ENCODE measurements at places on chromosomes 6 and 20.
A peak's percentile ranks its signal among the peaks of the same experiment; 100 is the strongest.

DNA sequence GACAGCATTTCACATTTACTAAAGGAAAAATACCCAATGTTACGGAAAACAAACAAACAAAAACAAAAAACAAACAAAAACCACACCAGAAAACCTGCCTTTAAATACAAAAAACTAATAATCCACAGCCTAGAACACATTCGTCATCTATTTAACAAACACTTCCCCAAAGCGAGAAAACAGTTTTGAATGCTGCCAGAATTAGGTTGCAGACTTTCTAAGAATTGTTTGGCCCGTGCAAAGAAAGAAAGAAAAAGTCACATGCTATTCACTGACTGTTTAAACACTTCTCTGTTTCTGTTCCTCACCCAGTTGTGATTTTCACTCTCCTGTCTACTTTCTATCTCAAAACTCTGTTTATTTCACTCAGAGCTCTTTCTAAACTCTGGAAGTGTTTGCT lies 52.5 kb downstream of the BCAS1 start:
- DNase-seq = no peak

DNA sequence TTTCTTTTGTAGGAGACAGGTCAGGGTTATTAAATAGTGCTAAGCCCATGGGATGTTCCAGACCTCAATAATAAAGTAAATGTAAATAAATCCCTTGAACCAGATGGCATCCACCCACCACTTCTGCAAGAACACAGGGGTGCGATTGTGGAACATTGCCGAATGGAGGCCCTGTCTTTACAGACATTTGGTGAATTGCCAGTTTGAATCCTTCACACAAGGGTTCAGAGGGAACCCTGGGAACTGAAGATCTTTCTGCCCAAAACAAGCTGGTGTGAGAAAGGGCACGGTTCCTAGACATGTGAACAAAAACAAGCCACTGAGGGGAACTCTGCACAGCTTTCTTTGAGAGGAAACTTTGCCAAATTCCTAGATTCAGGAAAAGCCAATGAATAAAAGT lies 30.2 kb upstream of the RNF8 start:
- DNase-seq = no peak

- DNase-seq = no peak
Observed at GRCh38 chr20:2602746-2603145, 49.7 kb upstream of the NOP56 start.

DNA sequence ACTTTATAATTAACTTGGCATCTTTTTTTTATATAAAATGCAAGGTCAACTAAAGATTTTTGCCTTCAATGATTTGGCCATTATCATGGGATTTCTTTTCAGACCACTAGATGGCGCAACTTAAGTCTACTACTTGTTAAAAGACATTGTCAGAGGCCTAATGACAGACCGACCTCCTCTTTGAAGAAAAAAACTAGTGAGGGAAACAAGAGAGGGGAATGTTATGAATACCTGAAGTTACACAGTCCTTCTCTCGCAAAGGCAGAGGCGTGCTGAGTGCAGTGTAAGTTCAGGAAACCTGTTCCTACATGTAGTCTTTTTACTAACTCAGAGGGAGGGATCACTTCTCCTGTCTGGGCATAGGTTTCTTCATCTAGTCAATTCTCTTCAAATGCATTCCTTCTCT lies 9.3 kb downstream of the TRAPPC3L start:
- DNase-seq = no peak

DNA sequence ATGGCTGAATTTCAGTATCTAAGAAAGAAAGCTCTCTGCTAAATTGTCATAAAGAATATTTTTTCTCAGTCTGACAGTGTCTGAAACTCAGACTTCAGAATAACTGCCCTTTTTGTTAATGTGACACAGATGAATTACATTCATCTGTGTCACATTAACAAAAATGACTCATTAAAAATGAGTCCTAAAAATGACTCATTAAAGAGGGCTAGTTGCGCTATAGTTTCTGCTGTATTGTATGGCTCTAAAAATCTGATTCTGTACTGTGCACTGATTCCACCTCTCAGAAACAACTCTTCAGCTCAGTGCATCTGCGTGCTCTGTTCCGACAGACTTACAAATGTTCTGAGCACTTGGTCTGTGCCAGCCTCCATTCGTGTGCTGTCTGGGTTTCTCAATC lies 15.0 kb downstream of the RNF114 start:
- no peak for DNase-seq

DNA sequence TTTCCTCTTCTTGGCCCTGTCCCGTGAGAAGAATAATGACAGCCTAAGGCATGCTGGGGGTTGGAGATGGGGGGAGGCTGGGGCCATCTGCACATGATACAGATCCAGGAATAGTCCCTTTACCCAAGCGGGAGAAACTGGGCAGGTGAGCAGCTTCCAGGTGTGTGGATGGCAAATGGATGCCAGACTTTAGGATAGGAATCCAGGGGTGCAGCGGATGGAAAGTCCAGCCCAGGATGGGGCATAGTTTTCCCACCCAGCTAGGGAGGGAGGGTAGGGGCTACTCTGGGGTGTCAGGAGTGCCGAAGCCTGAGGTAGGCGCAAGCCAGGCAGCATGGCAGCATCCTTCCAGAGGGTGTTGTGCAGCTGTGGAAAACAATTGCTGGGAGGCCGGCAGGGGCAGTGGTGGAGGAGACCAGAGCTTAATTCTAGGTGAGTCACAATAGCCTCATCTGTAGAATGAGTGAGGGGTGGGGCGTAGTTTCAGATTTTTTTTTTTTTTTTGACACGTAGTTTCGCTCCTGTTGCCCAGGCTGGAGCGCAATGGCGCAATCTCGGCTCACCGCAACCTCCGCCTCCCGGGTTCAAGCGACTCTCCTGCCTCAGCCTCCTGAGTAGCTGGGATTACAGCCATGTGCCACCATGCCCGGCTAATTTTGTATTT lies 15.4 kb upstream of the FAM110A start:
- no peak for DNase-seq

DNA sequence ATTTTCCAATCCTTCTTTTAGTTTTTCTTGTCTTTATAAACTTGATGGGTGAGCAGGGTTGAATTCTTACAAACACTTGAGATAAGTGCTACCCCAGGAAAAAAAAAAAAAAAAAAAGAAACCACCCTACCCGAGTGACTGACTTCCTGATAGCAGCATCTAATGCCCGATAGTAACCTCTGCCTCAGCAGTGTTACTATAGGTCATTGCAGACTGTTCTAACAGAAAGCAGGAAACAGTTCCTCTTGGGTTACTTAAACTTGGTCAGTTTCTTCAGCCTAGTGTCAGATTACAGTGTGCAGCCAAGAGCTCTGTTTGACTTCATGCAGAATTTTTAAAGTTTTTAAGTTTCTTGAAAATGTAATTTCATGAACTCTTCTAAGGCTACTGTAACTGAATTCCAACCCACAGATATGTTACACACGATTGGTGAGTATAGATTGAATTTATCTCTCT lies 2.1 kb downstream of the MYLIP start:
- peak; percentile 26 for DNase-seq

GRCh38 chr20:38872036-38872435 lies 54.2 kb upstream of the FAM83D start:
- no peak for DNase-seq

GRCh38 chr20:4216866-4217265 lies 201.5 kb upstream of the RNF24 start:
- DNase-seq = no peak

DNA sequence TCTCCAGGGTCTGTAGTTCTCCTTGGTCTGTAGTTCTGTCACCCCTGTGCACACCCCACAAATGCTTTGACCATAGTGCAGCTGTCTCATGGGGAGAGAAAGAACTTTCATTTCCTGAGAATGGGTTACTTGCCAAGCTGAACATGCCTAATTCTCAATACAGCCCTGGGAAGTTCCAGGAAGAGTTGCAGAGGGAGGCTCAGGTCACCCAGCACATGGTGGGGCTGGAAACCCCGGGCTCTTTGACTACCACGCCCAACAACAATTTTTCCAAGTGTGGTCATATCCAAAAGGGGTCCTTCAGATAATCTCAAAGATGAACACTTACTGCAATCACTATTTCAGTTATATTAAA lies 2.2 kb upstream of the PTPRA start:
- no peak for DNase-seq

GRCh38 chr6:29970711-29971110 lies 28.4 kb downstream of the HLA-A start:
- no peak for DNase-seq

All from stimulated activated CD4-positive, alpha-beta T cell treated with anti-CD3 and anti-CD28 coated beads, Interleukin-15, amount 100 ng/mL, for 48 hours (primary cell).